ENCODE measurements at places on chromosomes 3 and 15. TPM values are rescaled to one million over a fixed set of nuclear protein-coding genes. Genes with fewer than 3 reads are reported as not detected.

The EIF2A gene
- total RNA-seq, result 56.1 TPM

The AGBL1 gene
- total RNA-seq, result 0.07 TPM

The RAF1 gene
- 81.6 TPM for total RNA-seq

The TTBK2 gene
- 16.1 TPM for total RNA-seq

The HIGD2B gene
- total RNA-seq, result not detected

The INKA1 gene
- total RNA-seq, result 6.7 TPM

The CELSR3 gene
- 9.8 TPM for total RNA-seq

The DBR1 gene
- 21.2 TPM for total RNA-seq

The TMEM115 gene
- 44.4 TPM for total RNA-seq

The PODXL2 gene
- total RNA-seq, result 48.9 TPM

The HERC2 gene
- 80.1 TPM for total RNA-seq

The ITIH4 gene
- total RNA-seq, result 4.1 TPM

The AADACL2 gene
- total RNA-seq, result 11.7 TPM

The PLA2G4E gene
- total RNA-seq, result not detected

The IL20RB gene
- total RNA-seq, result 0.56 TPM

The XCR1 gene
- 13.9 TPM for total RNA-seq

The ZNF445 gene
- 24.8 TPM for total RNA-seq

The FAM81A gene
- total RNA-seq, result 1.4 TPM

The MYRIP gene
- 0.53 TPM for total RNA-seq

The MAGEL2 gene
- total RNA-seq, result 8.2 TPM

The CHAC1 gene
- 7.8 TPM for total RNA-seq

The GP9 gene
- total RNA-seq, result not detected

The ADAM10 gene
- total RNA-seq, result 438 TPM

The SLC15A2 gene
- 3.4 TPM for total RNA-seq

The DUOXA1 gene
- total RNA-seq, result 9.4 TPM

The CHL1 gene
- total RNA-seq, result 0.59 TPM

The IQCH gene
- total RNA-seq, result 1.00 TPM

The CILP gene
- total RNA-seq, result 0.07 TPM

The PSTPIP1 gene
- total RNA-seq, result 0.77 TPM

The GCSAM gene
- total RNA-seq, result not detected

The TJP1 gene
- total RNA-seq, result 89.3 TPM

The TPRG1 gene
- total RNA-seq, result 24.2 TPM

The FBXW12 gene
- total RNA-seq, result not detected

The SPINK8 gene
- total RNA-seq, result not detected

The UCN2 gene
- total RNA-seq, result 0.72 TPM

The C3orf22 gene
- total RNA-seq, result not detected

The EPHA3 gene
- total RNA-seq, result 1.8 TPM

The TLR9 gene
- 0.22 TPM for total RNA-seq

The CCR4 gene
- total RNA-seq, result not detected

The CIAO2A gene
- total RNA-seq, result 69.7 TPM

The TUSC7 gene
- not detected for total RNA-seq

The TICRR gene
- total RNA-seq, result 8.8 TPM

The C3orf49 gene
- total RNA-seq, result not detected

The TM6SF1 gene
- total RNA-seq, result 0.24 TPM
